Mesothelial cell of epicardium (in vitro differentiated cells): ENCODE measurements at places on chromosomes 1 and 21.
A peak's percentile ranks its signal among the peaks of the same experiment; 100 is the strongest.

- no peak overlapping the region for H3K4me3 ChIP-seq
- no peaks in the 10 kb centered on the region for H3K36me3 ChIP-seq
- H3K27ac ChIP-seq = no peak overlapping the region
- no peaks in the 10 kb centered on the region for H3K27me3 ChIP-seq
- DNase-seq = no peak
- H3K4me1 ChIP-seq = peaks cover 28% of the 10 kb centered on the region
These were observed 20.5 kb downstream of the HIVEP3 start for GRCh38 chr1:41898191-41898713.

GRCh38 chr1:230509281-230509977 is 83.3 kb upstream of the PGBD5 start:
- H3K36me3 ChIP-seq = no peaks in the 10 kb centered on the region
- peaks cover 16% of the 10 kb centered on the region for H3K27me3 ChIP-seq
- no peak overlapping the region for H3K4me3 ChIP-seq
- no peak overlapping the region for H3K27ac ChIP-seq

GRCh38 chr21:34354836-34355235 is 9.0 kb upstream of the KCNE2 start:
- H3K4me1 ChIP-seq = no peaks in the 10 kb centered on the region
- no peak overlapping the region for H3K4me3 ChIP-seq
- DNase-seq = no peak
- no peak overlapping the region for H3K27ac ChIP-seq

DNA sequence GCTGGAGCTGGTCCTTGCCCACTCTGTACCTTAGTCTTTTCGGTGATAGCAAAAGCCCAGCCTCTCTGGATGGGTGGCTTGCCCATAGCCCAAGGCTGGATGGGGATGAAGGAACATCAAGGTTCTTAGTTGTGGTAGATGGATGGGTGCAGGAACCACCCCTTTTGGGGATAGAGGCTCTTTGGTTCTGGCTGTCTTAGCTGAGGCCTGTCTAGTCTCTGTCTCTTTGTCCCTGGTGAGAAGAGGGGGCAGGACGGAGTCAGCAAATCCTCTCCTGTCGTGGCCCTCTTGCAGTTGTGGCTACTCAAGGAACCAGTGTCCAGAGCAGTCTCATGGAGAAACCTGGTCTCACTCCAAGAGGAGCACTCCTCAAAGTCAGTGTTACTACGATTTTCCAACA is 8.5 kb downstream of the VANGL2 start:
- peaks cover 50% of the 10 kb centered on the region for H3K4me1 ChIP-seq
- H3K4me3 ChIP-seq = no peak overlapping the region
- no peaks in the 10 kb centered on the region for H3K36me3 ChIP-seq
- H3K27ac ChIP-seq = no peak overlapping the region
- DNase-seq = no peak
- no peaks in the 10 kb centered on the region for H3K27me3 ChIP-seq

DNA sequence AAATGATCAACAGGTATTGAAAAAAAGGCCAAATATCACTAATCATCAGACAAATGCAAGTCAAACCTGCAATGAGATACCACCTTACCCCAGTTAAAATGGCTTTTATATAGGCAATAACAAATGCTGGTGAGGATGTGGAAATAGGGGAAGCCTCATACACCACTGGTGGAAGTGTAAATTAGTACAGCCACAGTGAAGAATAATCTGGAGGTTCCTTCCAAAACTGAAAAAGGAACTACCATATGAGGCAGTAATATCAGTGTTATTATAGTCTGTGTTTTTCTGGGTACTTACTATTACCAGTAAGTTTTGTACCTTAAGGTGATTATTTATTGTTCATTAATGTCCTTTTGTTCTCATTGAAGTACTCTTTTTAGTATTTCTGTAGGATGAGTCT is 201.3 kb downstream of the MRPL39 start:
- DNase-seq = no peak
- H3K4me3 ChIP-seq = no peak overlapping the region
- no peaks in the 10 kb centered on the region for H3K4me1 ChIP-seq
- H3K27me3 ChIP-seq = peaks cover 3% of the 10 kb centered on the region
- H3K36me3 ChIP-seq = no peaks in the 10 kb centered on the region

DNA sequence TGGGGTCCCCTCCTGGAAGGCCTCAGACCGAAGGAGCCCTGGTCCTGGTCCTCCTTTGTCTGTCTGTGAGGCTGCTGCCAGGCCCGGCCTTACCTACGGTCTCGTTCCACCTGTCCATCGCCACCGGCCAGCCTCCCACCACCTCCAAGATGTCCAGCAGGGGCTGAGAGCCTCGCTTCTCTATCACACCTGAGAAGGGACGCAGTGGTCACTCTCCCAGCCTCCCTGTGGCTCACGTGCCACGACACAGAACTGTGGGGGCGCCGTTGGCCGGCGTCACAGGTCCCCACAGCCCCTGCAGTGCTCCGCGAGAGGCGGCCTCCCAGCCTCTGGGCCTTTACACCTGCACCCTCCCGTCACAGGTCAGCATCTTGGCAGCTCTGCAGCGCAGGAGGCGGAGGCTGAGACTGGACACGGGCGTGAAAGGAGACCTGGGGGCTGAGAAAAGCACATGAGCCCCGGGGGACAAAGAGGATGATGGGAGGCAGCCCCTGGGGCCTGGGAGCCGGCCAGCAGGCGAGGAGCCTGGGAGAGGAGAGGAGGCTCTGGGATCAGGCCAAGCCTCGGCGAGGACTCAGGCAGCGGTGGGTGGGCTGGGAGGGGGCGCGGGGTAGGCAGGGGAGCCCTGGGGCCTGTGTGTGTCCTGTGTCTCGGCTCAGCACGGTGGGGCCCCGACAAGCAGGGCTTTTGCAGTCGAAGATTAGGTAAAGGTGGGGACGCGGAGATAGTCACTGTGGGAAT is 20.5 kb downstream of the PRXL2B start:
- H3K4me1 ChIP-seq = no peaks in the 10 kb centered on the region
- H3K27ac ChIP-seq = no peak overlapping the region
- peaks cover 15% of the 10 kb centered on the region for H3K27me3 ChIP-seq
- H3K36me3 ChIP-seq = no peaks in the 10 kb centered on the region
- no peak overlapping the region for H3K4me3 ChIP-seq
- no peak for DNase-seq

GRCh38 chr21:32256251-32256650 is 22.6 kb downstream of the MIS18A start:
- H3K4me3 ChIP-seq = no peak overlapping the region
- no peak for DNase-seq
- peaks cover 30% of the 10 kb centered on the region for H3K4me1 ChIP-seq

- H3K4me1 ChIP-seq = no peaks in the 10 kb centered on the region
- H3K36me3 ChIP-seq = no peaks in the 10 kb centered on the region
- no peaks in the 10 kb centered on the region for H3K27me3 ChIP-seq
- no peak overlapping the region for H3K4me3 ChIP-seq
- H3K27ac ChIP-seq = no peak overlapping the region
These were observed 164.2 kb downstream of the HIVEP3 start for GRCh38 chr1:41754540-41754939.

GRCh38 chr1:202238914-202239313 is 45.3 kb downstream of the LGR6 start:
- no peak for DNase-seq
- no peaks in the 10 kb centered on the region for H3K36me3 ChIP-seq

DNA sequence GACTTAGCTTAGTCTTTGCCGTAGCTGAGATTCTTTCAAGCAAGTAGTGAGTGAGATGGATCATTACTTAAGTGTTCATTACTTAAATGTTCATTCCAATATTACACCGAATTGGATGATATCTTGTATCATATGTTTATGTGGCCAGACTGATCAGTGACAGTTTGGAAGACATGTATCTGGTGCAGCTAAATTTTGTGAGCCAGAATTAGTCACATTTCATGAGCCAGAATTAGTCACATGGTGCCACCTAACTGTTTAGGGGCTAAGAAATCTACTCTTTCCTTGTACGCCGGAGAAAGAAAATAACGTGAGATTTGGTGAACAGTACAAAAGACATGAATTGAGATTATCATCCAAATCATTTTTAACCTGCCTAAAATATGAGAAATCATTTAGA is 355.6 kb downstream of the USP25 start:
- peaks cover 26% of the 10 kb centered on the region for H3K4me1 ChIP-seq
- H3K4me3 ChIP-seq = no peak overlapping the region
- H3K36me3 ChIP-seq = peaks cover 13% of the 10 kb centered on the region
- no peaks in the 10 kb centered on the region for H3K27me3 ChIP-seq
- peak overlapping the region; percentile 78 for H3K27ac ChIP-seq
- DNase-seq = no peak

- DNase-seq = no peak
- H3K4me3 ChIP-seq = no peak overlapping the region
- H3K27me3 ChIP-seq = no peaks in the 10 kb centered on the region
These were observed 30.7 kb downstream of the CENPF start for GRCh38 chr1:214633686-214634085.

DNA sequence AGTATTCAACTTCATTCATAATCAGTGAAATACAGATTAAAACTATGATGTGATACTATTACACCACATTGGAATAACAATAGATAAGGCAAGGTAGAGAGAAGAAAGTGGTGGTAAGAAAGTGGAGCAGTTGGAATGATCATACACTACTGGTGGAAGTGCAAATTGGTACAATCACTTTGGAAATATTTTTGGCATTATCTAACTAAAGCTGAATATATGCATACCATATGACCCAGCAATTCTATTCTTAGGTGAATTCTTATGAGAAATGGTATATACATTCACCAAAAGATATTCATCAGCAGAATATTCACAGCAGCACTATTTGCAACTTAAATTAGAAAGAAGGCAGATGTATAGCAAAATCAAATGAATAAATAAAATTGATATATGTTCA is 21.4 kb upstream of the PTPRC start:
- DNase-seq = no peak
- H3K4me3 ChIP-seq = no peak overlapping the region
- H3K27me3 ChIP-seq = no peaks in the 10 kb centered on the region
- no peaks in the 10 kb centered on the region for H3K36me3 ChIP-seq
- H3K4me1 ChIP-seq = peaks cover 1% of the 10 kb centered on the region

GRCh38 chr1:41448821-41449220 is 35.7 kb downstream of the EDN2 start:
- no peak for DNase-seq
- H3K4me3 ChIP-seq = no peak overlapping the region
- no peaks in the 10 kb centered on the region for H3K36me3 ChIP-seq

GRCh38 chr1:9275567-9276034 is 17.1 kb upstream of the SPSB1 start:
- H3K27ac ChIP-seq = no peak overlapping the region
- H3K4me3 ChIP-seq = no peak overlapping the region
- peaks cover 21% of the 10 kb centered on the region for H3K4me1 ChIP-seq
- no peak for DNase-seq
- peaks cover 4% of the 10 kb centered on the region for H3K27me3 ChIP-seq
- peaks cover 2% of the 10 kb centered on the region for H3K36me3 ChIP-seq

DNA sequence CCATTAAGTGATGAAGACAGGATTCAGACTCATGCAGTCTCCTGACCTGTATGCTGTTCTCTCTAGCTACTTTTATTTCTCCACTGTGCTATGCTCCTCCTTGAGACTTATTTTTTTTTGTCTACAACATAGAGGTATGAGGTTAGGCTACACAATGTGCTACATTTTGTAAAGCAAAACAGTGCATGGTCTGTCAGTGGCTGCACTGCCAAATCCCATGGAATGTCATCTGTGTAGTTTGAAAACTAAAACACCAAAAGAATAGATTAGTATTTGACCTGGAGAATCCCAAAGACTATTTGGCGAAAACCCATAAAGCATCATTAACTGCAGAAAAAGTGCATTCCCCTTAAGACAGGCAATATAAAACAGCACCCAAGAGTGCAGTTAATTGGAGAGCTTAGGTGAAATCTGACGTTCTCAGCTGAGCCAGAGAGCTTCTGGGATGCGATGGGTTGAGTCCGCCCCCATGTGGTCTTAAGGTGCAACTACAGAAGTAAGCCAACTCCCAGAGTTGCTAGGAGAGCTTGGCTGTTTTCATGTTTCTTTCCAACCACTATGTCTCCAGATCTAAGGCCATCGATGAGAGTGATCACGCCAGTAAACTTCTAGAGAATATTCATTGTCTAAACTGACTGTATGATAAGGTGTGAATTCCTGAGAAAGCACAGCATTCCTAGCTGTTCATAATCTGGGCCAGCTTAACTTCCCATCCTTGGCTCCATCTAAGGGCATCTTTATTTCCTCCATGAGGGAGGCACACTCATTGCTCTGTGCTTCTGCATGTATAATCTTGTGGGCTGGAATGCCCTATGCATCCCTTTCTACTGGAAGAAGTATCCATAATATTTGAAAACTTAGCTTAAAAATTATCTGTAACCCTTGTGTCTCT is 20.7 kb upstream of the CYP2J2 start:
- H3K36me3 ChIP-seq = no peaks in the 10 kb centered on the region
- H3K4me1 ChIP-seq = peaks cover 4% of the 10 kb centered on the region
- H3K27ac ChIP-seq = no peak overlapping the region
- H3K4me3 ChIP-seq = no peak overlapping the region

DNA sequence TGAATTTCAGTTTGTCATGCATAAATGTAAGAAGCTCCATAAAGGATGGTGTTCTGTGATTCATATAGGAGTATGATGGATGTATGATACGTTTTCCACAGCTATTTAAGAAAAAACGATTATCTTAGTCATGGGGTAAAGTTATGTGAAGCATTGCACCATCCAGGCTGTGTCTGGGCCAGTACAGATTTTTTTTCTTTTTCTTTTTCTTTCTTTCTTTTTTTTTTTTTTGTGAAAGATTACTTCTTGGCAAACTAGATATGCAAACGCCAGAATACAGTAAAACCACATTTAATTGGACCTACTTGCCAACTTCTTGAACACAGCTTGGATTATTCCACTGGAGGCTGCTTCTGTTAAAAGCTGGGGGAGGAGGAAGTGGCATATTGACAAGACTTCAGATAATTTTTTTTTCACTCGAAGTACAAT is 14.9 kb downstream of the ZBTB18 start:
- DNase-seq = no peak
- no peak overlapping the region for H3K4me3 ChIP-seq
- H3K27ac ChIP-seq = no peak overlapping the region
- H3K27me3 ChIP-seq = no peaks in the 10 kb centered on the region

GRCh38 chr1:11654137-11654938 is at the start of the genes FBXO2 and FBXO44:
TSS of gene FBXO2 (minus strand) at chr1:11654429. CDS start at chr1:11654340, 89 bp downstream.
TSS of gene FBXO44 (plus strand) at chr1:11654877. CDS start at chr1:11655836, 959 bp downstream.
- peak within 1 kb of the TSS; percentile 71 for H3K4me3 ChIP-seq
- H3K36me3 ChIP-seq = peaks cover 1% of the 10 kb centered on the region
- H3K27ac ChIP-seq = no peak within 1 kb of the TSS
- no peak for DNase-seq
- peaks cover 15% of the 10 kb centered on the region for H3K4me1 ChIP-seq

DNA sequence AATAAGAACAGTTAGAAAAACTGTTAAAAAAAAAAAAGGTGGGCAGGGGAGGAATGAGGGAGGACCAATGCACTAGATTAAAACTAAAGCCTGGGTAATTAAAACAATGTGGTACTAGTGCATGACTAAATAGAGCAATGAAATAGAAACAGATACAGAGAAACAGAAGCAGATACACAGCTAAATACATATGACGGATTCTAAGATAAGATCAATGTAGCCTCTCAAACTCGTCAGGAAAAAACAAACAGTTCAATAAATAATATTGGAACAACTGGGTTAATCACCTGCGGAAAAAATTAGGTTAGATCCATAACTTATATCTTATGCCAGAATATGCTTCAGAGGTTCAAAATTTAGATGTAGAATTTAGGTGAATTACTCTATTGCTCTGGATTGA is 68.2 kb downstream of the ERO1B start:
- H3K27me3 ChIP-seq = no peaks in the 10 kb centered on the region
- DNase-seq = no peak
- H3K4me1 ChIP-seq = peaks cover 5% of the 10 kb centered on the region
- H3K4me3 ChIP-seq = no peak overlapping the region
- peaks cover 26% of the 10 kb centered on the region for H3K36me3 ChIP-seq
- no peak overlapping the region for H3K27ac ChIP-seq
